ENCODE measurements at places on chromosomes 6 and 20.

DNA sequence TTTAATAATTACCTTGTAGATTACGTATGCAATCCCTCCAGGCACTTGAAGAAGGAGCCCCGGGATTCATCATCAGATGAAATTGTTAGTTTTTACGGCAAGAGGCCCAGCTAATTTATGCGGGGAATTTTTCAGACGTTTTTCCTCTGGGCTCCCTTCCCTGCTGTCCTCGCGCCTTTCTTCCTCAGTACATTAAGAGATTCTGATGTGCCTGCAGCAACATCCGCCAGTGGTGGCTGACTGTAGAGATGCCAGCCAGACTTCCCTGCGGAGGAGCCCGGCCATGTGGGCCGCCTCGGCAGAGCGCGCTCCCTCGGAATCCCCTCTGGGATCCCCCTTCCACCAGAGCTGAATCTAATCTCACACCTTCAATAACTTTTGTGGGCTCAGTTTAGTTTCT is 46.4 kb upstream of the POU3F2 start:
- no peak for DNase-seq
- no peaks in the 10 kb centered on the region for H3K4me1 ChIP-seq
- H3K4me3 ChIP-seq: no peak overlapping the region
- no peaks in the 10 kb centered on the region for H3K36me3 ChIP-seq

GRCh38 chr6:74941424-74941823 is 264.4 kb downstream of the COL12A1 start:
- no peaks in the 10 kb centered on the region for H3K36me3 ChIP-seq
- no peaks in the 10 kb centered on the region for H3K27me3 ChIP-seq
- H3K4me1 ChIP-seq: no peaks in the 10 kb centered on the region
- no peak overlapping the region for H3K4me3 ChIP-seq

- no peak for DNase-seq
- peaks cover 14% of the 10 kb centered on the region for H3K4me1 ChIP-seq
- H3K27me3 ChIP-seq: no peaks in the 10 kb centered on the region
- peak overlapping the region; percentile 45 for H3K4me3 ChIP-seq
- no peak overlapping the region for H3K27ac ChIP-seq
Measured at GRCh38 chr6:166228839-166229528, 61.3 kb upstream of the TBXT start.

DNA sequence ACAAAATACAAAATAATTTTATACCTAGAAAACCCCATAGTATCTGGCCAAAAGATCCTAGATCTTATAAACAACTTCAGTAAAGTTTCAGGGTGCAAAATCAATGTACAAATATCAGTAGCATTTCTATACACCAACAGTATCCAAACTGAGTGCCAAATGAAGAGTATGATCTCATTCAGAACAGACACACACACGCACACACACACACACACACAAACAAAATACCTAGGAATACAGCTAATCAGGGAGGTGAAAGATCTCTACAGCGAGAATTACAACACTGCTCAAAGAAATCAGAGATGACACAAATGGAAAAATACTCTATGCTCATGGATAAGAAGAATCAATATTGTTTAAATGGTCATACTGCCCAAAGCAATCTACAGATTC is 49.2 kb downstream of the TOMM6 start:
- H3K36me3 ChIP-seq: no peaks in the 10 kb centered on the region
- H3K4me1 ChIP-seq: peaks cover 23% of the 10 kb centered on the region
- no peak for DNase-seq
- H3K4me3 ChIP-seq: no peak overlapping the region

DNA sequence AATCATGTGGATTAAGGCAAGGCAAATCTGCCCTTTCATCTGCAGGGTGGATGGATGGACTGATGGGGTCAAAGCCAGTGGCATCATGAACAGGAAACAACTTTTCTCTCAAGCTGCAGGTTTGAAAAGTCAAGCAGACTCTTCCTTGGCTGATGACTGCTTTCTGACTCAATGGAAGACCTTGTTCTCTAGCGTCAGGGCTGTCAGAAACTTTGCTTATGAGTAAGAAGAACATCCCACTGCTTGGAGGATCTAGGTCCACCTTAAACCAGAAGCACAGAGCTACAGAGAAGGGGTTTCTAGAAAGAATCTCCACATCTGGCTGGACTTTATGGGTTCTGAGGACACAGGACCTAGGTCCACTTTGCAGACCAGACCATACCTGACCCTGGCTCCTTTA is 36.3 kb upstream of the CST5 start:
- no peaks in the 10 kb centered on the region for H3K36me3 ChIP-seq
- H3K27me3 ChIP-seq: no peaks in the 10 kb centered on the region
- H3K4me3 ChIP-seq: no peak overlapping the region

- H3K27ac ChIP-seq: no peak overlapping the region
- H3K36me3 ChIP-seq: no peaks in the 10 kb centered on the region
- peaks cover 16% of the 10 kb centered on the region for H3K4me1 ChIP-seq
- peak; percentile 52 for DNase-seq
Measured at GRCh38 chr6:154931711-154932424, 63.2 kb upstream of the TIAM2 start.

DNA sequence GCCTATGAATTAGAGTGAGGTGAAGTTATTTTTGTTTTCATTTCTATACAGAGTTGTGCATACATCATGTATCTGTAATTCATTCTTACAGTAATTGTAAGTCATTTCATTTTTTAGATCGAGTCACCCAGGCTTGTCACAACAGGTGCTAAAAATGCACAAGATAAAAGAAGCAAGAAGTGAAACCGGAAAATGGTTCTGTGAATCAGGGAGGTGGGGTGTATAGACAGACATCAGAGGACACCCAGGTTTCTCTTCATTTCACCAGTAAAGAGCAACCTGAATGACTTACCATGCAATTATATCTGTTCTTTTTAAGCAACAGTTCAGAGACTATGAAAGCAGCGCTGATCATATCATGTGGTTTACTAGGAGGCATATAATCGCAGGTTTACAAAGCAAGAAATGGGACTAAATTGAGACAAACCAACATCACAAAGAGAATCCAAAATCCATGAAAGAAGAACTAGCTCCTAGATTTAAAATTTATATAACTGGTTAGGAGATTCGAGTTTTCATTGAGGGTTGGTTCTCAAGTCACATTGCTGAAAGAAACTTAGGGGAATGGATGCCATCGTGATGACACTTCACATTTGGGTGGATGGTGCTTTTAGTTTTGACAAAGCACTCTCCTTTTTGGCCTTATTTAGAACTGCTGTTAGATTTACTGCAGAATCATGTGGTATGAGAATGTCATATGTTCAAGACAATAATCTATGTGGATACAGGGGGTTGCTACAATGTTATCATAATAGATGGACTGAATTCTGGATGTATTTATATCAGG is 27.9 kb upstream of the TBC1D7 start:
- H3K27me3 ChIP-seq: no peaks in the 10 kb centered on the region
- peak overlapping the region; percentile 63 for H3K4me3 ChIP-seq

DNA sequence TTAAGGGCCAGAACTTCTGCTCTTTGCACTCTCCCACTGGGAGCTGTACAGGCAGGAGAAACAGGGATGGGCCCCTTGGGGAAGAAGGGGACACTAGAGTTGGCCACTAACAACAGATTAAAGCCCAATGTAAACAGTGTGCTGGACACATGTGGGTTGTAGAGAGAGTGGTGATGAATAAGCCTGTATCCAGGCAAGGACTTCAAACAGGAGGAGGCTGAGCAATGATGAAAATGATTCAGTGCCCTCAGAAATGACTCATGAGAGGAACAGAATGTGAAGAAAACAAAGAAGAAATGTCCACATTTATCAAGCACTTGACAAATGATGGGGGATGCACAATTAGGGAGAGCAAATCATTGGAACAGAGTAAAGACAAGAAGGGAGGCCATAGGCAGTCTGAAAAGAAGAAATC is 242.3 kb downstream of the TBX18 start:
- no peaks in the 10 kb centered on the region for H3K36me3 ChIP-seq
- H3K4me1 ChIP-seq: no peaks in the 10 kb centered on the region

- DNase-seq: no peak
- no peak overlapping the region for H3K27ac ChIP-seq
- no peak overlapping the region for H3K4me3 ChIP-seq
- H3K4me1 ChIP-seq: no peaks in the 10 kb centered on the region
- no peaks in the 10 kb centered on the region for H3K27me3 ChIP-seq
Measured at GRCh38 chr6:38957426-38957825, 91.2 kb upstream of the GLP1R start.

- no peaks in the 10 kb centered on the region for H3K27me3 ChIP-seq
- no peak overlapping the region for H3K27ac ChIP-seq
- DNase-seq: no peak
Measured at GRCh38 chr6:81725127-81725526, 27.4 kb downstream of the TENT5A start.

GRCh38 chr6:84425971-84426705 is 198.7 kb upstream of the CEP162 start:
- H3K36me3 ChIP-seq: no peaks in the 10 kb centered on the region
- H3K4me1 ChIP-seq: no peaks in the 10 kb centered on the region
- no peak overlapping the region for H3K27ac ChIP-seq

DNA sequence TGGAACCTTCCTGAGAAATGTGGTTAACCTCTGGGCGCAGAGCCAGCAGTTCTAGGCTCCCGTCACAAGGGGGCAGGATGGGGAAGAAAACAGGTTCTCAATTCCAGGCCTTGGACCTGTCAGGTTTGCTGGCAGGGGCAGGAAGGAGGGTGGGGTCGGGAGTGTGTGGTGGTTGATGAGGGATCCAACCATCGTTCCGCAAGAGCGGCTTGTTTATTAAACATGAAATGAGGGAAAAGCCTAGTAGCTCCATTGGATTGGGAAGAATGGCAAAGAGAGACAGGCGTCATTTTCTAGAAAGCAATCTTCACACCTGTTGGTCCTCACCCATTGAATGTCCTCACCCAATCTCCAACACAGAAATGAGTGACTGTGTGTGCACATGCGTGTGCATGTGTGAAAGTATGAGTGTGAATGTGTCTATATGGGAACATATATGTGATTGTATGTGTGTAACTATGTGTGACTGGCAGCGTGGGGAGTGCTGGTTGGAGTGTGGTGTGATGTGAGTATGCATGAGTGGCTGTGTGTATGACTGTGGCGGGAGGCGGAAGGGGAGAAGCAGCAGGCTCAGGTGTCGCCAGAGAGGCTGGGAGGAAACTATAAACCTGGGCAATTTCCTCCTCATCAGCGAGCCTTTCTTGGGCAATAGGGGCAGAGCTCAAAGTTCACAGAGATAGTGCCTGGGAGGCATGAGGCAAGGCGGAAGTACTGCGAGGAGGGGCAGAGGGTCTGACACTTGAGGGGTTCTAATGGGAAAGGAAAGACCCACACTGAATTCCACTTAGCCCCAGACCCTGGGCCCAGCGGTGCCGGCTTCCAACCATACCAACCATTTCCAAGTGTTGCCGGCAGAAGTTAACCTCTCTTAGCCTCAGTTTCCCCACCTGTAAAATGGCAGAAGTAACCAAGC is 29.6 kb downstream of the SRSF3 start:
- H3K36me3 ChIP-seq: no peaks in the 10 kb centered on the region
- peak; percentile 91 for DNase-seq
- H3K27ac ChIP-seq: no peak overlapping the region
- H3K4me3 ChIP-seq: no peak overlapping the region

GRCh38 chr6:47073125-47074110 is 31.3 kb upstream of the ADGRF1 start:
- DNase-seq: peak; percentile 53
- H3K4me1 ChIP-seq: no peaks in the 10 kb centered on the region
- H3K27ac ChIP-seq: no peak overlapping the region
- H3K4me3 ChIP-seq: no peak overlapping the region

DNA sequence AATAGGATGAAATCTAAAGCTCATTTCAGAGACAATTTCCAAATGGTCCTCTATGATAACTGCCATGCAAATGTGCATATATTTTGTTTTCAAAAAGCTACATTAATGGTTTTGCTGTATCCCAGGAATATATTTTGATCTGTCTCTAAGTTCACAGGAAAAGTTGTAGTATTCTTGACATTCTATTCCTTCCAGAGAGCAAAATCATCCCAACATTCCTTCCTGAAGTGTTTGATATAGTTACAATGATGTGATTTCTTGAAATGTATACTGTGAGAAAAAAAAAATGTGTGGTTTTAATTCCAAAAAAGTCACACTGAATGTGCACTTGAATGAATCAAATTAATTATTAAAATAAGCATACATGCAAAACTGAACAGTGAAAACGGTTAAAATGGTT is 996.0 kb upstream of the CITED2 start:
- H3K27me3 ChIP-seq: no peaks in the 10 kb centered on the region
- H3K36me3 ChIP-seq: no peaks in the 10 kb centered on the region
- DNase-seq: no peak
- H3K4me1 ChIP-seq: no peaks in the 10 kb centered on the region

- no peak for DNase-seq
- no peak overlapping the region for H3K27ac ChIP-seq
- no peak overlapping the region for H3K4me3 ChIP-seq
- no peaks in the 10 kb centered on the region for H3K4me1 ChIP-seq
- H3K36me3 ChIP-seq: peaks cover 46% of the 10 kb centered on the region
Measured at GRCh38 chr20:58676161-58676560, 16.4 kb upstream of the NPEPL1 start.

- peaks cover 24% of the 10 kb centered on the region for H3K4me1 ChIP-seq
- H3K36me3 ChIP-seq: peaks cover 7% of the 10 kb centered on the region
- H3K27me3 ChIP-seq: no peaks in the 10 kb centered on the region
- DNase-seq: no peak
Measured at GRCh38 chr6:33249732-33250630, 21.7 kb downstream of the VPS52 start.

Measured in Karpas-422 (cell line).